AG09309 (cell line): ENCODE measurements at places on chromosomes 3 and 15.

DNA sequence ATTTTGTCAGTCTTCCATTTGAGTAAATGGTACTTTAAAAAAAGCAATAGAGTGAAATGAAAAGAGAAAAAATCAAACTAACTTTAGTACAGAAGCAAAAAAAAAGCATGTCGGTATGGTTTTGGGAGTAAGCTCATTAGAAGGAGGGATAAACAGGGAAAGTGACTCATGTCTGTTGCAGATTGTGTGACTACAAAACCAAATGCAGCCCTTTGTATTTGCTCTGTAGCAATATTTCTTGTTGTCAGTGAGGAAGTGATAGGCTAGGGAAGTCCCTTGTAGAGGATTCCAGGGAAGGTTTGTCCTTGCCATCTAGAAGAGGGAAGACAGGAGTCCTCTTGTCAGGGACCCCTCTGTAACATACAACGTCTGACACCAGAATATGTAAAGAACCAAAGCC is 150.5 kb upstream of the POU1F1 start:
- DNase-seq, result peak; percentile 10

DNA sequence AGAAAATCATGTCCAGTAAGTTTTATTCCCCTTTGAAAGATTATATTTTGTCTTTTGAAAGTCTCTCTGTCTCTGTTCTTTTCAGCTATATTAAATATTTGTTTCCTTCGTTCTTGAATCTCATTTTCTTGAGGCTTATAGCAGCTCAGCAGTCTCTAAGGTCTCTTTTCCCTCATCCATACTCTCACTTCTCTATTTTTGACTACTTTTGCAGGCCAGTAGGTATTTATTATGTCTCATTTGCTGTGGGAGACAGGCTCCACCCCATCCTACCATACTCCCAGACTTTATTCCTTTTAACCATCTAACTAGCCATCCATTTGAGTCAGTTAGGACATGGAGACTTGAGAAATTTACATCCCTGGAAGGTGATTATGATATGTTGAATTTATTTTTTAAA is 71.0 kb downstream of the FILIP1L start:
- DNase-seq, result no peak

DNA sequence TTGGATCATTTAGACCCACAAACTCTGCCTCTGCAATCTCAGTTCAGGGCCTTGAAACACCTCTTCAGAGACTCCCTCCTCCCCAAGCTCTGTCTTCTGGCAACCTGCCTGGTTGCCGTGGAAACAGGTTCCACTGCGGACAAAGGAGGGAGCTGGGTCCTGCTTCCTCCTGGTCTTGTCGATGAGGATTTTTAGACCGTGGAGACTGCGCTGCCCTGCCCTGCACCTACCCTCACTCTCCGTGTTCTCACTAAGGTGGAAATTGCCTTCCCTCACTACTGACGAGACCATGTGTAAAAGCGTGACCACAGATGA is at the start of gene RTP1:
Gene RTP1, plus strand, starts transcription at position 152 of the 315 bp plus-strand sequence. Its CDS starts 30 bp downstream, at position 182.
- DNase-seq, result no peak

GRCh38 chr3:49620728-49621127 is 53.4 kb upstream of the APEH start:
- DNase-seq, result no peak

DNA sequence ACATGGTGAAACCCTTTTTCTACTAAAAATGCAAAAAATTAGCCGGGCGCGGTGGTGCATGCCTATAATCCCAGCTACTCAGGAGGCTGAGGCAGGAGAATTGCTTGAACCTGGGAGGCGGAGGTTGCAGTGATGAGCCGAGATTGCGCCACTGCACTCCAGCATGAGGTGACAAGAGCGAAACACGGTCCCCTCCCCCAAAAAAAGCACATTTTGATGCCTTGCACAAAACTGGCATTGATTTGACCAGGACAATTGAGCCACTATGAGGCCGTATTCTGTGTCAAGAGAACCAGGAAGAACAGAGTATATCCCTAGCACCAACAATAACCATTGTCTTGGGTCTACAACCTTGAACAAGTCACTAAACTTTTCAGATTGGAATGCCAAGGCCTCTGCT is 50.6 kb downstream of the SH3BP5 start:
- no peak for DNase-seq

DNA sequence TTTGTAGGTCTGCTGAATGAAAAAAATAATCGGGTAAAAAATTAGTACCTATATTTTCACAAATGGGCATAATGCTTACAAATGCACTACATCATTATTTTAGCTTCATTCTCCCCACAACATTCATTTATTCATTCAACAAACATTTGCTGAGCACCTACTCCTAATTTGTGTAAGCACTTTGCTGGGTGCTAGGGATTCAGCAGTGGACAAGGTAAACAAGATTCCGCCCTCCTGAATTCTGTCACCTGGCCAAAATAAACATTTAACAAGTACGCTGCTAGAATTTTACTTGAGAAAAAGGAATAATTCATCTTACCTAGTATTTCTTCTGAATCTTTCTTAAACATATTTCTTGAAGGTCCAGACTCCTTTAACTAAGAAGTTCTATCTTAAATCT is 72.1 kb downstream of the TIGIT start:
- no peak for DNase-seq

DNA sequence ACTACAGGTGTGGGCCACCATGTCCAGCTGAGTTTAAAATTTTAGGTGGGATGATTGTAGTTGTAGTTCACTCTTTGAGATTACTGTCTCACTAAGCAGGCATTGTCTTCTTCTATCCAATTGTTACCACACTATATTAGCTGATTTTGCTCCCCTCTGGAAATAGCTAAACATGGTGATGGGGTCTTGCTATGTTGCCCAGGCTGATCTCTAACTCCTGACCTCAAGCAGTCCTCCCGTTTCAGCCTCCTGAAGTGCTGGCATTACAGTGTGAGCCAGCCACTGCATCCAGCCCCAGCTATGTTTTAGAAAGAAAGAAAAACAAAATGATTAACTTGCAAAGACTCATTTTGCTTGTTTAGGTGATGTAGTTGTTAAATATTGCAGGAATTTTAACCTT is 30.6 kb downstream of the YEATS2 start:
- no peak for DNase-seq

DNA sequence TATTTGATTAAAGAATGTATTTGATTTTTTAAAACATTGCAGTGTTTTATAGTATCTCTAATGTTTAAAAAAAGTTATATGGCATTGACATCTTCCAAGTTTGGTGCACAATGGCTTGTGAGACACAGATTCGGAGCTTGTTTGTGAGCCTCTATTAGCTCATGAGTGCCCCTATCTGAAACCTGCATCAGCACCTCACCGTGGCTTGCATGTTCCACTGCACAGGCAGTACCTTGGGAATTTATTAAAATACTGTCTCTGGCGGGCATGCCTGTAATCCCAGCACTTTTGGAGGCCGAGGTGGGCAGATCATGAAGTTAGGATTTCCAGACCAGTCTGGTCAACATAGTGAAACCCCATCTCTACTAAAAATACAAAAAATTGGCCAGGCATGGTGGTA is 6.8 kb upstream of the RTP2 start:
- DNase-seq, result no peak

GRCh38 chr3:194128202-194128918 is 7.6 kb upstream of the HES1 start:
- no peak for DNase-seq

- no peak for DNase-seq
Measured at GRCh38 chr3:127455541-127456450, 134.7 kb downstream of the TPRA1 start.

DNA sequence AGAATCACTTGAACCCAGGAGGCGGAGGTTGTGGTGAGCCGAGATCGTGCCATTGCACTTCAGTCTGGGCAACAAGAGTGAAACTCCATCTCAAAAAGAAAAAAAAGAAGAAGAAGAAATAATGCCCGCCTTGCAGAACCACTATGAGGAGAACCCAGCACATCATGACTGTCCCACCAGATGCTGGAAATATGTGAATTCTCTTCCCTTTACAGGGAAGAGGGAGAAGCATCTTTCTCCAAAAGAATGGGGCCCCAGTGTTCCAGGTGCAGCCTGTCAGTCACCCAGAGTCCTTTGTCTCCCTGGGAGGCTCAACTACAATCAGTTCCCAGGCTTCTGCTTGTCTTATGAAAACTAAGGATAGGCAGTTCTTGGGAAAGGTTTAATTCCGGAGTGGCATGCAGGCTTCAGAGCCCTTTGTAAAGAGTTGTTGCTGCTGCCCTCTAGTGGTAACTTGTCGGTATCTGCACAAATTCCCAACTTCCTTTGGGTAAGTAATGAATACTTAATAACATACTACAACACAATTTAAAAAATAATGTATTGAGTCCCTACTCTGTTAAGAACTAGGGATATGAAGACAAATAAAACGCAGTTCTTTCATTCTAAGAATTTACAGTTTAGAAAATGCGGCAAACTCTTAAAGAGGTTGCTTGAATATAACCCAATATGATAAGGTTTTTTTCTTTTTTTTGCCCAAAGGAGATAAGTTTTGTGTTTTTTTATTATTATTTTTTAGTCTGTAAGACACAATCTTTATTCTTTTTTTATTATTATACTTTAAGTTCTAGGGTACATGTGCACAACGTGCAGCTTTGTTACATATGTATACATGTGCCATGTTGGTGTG is 18.6 kb upstream of the TICRR start:
- peak; percentile 45 for DNase-seq

DNA sequence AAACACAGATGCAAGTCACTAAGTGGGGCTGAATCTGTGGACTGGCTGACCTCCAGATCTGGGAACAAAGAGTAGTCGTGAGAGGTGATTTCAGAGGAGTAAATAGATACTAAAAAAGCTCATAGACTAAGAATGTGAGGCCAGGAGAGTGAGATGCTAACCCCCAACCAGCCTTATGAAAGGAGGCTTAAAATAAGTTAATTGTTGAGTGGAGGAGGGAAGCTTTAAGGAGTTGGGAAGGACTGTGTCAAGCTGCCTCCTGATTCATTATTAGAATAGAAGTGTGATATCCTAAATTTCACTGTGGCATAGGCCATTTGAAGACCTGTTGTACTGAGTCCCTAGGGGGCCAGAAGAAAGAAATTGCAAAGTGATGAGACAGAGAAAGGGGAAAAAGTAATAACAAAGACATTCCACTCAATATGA is 107.6 kb downstream of the RBPMS2 start:
- no peak for DNase-seq

DNA sequence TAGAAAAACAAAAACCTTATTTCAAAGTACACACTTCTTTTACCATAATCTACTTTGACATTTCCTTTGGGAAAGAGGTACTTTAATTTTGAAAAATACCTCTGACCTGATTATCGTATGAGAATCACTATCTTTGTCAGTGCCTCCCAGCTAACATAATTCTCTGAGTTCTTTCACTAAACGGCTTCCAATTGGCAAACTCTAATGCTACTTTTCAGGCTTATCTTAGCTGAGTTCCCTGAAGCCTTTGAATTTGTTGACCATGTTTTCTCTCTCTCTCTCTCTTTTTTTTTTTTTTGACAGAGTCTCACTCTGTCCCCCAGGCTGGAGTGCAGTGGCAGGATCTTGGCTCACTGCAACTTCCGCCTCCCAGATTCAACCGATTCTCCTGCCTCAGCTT is 312.8 kb downstream of the ZPLD1 start:
- DNase-seq, result no peak

DNA sequence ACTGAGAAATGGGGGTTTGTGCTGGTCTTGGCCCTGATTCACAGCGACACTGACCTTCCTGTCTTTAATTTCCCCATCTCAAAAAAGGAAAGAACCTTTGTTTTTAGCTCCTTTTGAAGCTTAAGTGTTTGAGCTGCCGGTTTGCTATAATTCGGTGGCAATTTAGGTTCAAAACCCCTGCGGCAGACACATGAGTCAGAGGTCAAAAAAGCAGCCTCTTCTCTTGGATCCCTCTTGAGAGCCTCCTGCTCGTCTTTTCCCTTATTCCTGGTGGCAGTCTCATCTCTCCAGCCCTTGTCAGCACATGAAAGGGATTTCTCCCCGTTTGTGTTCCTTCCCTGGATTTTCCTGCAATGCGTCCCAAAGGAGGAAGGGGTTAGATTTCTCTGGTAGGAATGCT is 64.5 kb downstream of the GRIP2 start:
- no peak for DNase-seq

- no peak for DNase-seq
Measured at GRCh38 chr3:35651426-35651825, 12.1 kb downstream of the ARPP21 start.

DNA sequence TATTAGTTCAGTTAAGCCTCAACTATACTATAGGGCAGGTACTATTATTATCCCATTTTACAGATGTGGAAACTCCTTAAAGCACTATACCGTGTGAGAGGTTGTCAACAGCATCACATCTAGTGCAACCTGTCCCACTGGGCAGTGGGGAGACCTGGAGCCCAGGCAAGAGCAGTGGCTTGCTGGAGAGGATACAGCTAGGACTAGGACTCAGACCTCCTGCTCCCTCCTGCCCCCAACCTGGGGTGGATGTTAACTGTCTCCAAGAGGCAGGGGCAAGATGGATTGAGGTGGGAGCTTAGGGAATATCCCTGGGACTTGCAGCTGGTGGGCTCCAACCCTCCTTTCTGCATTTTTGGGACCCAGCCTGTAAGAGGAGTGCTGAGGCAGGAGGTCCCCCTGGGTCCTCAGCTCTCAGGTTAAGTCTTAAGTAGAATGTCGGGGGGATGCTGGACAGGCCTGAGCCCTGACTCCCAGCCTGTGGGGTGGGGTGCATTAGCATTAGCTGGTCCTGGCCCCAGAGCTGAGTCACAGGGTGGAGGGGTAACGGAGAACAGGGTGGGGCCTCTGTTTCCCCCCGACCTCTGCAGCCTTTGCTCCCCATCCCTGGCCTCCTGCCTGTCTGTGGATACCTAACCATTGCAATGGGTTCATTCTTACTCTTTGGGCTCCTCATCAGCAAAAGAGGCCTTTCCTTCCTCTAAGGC is 6.6 kb downstream of the SNX33 start:
- DNase-seq, result no peak

DNA sequence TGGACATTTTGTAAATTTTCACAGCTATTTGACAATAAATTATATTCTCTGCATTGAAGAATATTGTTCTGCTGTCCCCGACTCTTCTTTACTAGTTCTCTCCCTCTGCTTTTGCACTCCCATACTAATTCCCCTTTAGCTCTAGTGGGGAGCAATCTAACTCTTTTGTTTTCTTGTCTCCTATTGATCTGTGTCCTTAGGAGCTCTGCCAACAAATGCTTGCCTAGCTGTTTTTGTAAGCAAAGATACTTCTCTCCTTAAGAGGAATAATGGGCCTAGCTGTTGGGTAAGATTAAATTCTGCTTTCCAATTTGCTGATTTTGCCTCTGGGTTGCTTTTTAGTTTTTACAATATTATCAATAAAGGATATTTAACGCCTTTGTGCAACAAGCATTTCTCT is 17.7 kb downstream of the ADAMTSL3 start:
- DNase-seq, result no peak

- no peak for DNase-seq
Measured at GRCh38 chr15:96583671-96584070, 253.2 kb downstream of the NR2F2 start.

DNA sequence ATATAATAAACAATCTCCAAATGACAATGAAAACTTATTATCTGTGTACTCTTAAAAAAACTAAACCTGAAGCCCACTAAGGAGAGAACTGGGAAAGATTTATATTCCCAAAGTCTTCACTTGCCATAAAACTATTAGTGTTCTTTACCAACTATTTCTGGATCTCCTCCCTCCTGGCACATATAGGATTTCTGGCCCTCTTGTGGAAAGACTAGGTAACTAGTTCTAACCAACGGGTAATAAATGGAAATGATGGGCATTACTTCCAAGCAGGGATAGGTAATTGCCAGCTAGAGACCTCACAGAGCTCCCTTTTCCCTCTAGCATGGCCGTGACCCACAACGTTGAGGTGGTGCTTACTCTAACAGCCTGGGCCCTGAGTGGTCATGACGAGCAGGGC is 110.1 kb downstream of the DNAH12 start:
- peak; percentile 8 for DNase-seq
